Esophagus mucosa (tissue), 1 donor: ENCODE measurements at places on chromosomes 2 and 18. TPM values are rescaled to one million over a fixed set of nuclear protein-coding genes. Genes with fewer than 3 reads are reported as not detected.

Gene INPP5D
- 6.2 TPM for total RNA-seq

Gene WDR12
- total RNA-seq: 39.6 TPM

Gene ANKRD29
- 11.2 TPM for total RNA-seq

Gene CMPK2
- total RNA-seq: 2.6 TPM

Gene CGREF1
- total RNA-seq: 0.96 TPM

Gene CXCR2
- total RNA-seq: 18.7 TPM

Gene FAM161A
- total RNA-seq: 1.3 TPM

Gene UGT1A5
- 0.68 TPM for total RNA-seq

Gene ERFE
- 0.44 TPM for total RNA-seq

Gene MYO5B
- total RNA-seq: 29.6 TPM

Gene RTP5
- not detected for total RNA-seq

Gene EFEMP1
- 12.7 TPM for total RNA-seq

Gene RAMP1
- 2.2 TPM for total RNA-seq

Gene ZNF804A
- total RNA-seq: not detected

Gene GATA6
- 0.32 TPM for total RNA-seq

Gene ITPRIPL1
- total RNA-seq: 1.8 TPM

Gene LRP1B
- total RNA-seq: 0.40 TPM

Gene FOXD4L1
- 0.16 TPM for total RNA-seq

Gene POMC
- total RNA-seq: 0.44 TPM
